Activated CD8-positive, alpha-beta memory T cell treated with anti-CD3 and anti-CD28 coated beads for 24 hours (primary cell): ENCODE measurements at places on chromosomes 4 and X.

- no peak for DNase-seq
These were observed 9.5 kb downstream of the HPGD start for GRCh38 chr4:174512745-174513144.

- no peak for DNase-seq
These were observed 711.0 kb downstream of the C4orf33 start for GRCh38 chr4:129806986-129807385.

GRCh38 chr4:158067646-158068045, 105.2 kb downstream of the GASK1B start:
- DNase-seq, result no peak

DNA sequence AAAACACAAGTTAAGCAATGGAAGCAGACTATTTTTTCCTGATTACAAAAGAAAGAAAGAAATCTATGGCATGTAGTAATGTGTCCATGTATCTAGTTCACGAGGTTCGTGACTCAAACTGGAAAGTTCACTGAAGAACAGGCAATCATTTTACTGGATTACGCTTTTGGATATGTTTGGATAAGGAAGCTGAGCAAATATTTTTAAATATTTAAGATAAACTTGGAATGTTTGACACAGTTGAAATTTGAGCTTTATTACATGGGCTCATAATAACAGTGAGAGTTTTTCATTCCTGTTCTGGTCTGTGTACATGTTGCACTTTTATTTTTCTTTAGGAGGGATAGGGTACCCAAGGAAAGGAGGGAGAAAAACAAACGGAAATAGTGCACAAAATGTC, 244.2 kb upstream of the GK2 start:
- DNase-seq, result no peak

- DNase-seq, result no peak
These were observed 15.5 kb upstream of the DAPP1 start for GRCh38 chr4:99801005-99801699.

GRCh38 chr4:76607266-76607799, 172.3 kb downstream of the SHROOM3 start:
- DNase-seq, result no peak

DNA sequence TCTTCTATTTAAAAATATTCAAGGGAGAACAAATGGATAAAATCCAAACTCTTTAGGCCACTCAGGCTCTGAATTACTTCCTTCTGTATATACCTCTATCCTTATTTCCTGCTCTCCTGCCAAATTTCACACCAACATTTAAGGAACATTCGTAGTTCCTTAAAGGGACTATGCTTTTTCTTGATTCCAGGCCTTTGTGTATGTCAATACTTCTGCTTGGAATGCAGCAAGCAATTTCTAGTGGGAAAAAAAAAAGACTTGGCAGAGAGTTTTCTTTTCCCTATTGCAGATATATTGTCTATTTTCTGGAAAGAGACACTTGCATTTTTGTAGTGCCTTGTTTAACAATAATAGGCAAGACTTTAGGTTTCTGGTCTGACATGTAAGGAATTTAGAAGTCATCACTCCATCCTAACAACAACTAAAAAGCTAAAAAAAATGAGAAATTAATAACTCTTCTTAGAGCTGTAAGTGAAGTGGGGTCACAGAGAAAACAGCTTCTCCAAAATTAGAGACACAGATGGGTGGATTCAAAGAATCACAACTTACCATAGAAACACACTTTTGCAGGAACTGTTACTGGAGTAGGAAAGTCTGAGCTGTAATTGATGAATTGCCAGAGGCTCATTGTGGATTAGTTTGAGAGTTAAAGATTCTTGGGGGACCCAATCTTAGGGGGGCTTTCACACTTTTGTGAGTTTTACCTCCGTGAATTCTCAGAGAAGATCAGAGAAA, 2.1 kb upstream of the ADH5 start:
- no peak for DNase-seq

GRCh38 chr4:93802045-93802444, 26.5 kb upstream of the ATOH1 start:
- no peak for DNase-seq

DNA sequence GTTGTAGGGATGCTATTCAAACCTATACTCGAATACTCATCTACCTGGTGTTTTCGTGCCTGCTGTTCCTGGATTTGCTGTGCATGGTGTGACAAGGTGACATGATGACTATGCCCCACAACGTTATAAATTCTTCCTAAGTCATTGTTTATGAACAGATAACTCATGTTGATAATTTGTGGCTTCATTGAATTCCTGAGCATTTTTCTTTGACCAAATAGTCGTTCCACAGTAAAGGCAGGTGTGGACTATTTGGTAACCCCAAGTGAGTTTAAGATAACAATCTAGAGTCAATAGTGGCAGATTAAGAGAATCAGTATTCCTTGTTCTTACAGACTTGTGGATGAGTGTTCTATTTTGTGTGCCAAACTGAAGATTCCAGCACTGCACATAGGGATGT, 59.9 kb downstream of the SNX25 start:
- no peak for DNase-seq

- no peak for DNase-seq
These were observed 148.0 kb upstream of the F9 start for GRCh38 chrX:139382529-139382928.

DNA sequence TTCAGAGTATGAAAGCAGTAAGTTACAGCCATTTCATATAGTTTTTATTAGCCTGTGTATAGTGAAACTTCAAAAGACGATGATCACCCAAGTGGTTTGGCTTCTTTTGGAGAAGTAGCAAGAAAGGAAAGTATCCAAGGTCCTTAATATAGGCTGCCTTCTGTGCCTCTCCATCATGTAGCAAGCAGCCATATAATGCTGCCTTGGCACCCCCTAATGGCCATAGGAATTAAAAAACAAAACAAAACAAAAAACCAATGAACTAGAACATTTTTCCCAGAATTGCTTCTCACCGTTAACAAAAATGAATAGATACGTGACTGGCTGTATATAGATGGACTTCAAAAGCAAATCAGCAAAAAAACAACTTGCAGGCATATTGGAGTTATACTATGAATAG, 18.9 kb downstream of the LAMP2 start:
- DNase-seq, result no peak

DNA sequence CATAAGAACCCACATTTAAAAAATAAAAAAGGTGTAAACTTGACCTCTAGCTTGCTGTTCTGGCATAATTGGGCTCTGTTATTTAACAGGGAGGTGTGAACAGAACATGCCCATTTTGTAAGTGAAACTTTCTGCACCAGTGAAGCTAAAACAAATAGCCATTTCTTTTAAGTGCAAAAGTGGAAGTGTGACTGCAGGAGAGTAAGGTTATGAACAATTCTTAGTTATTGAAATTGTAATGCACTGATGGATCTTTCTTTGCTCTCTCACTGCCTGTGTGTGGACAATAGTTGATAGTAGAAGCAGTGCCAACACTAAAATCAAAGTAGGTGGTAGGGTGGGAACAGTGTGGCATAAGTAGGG, 12.6 kb downstream of the P2RY10 start:
- DNase-seq, result no peak

GRCh38 chrX:45628041-45628440, 427.4 kb upstream of the DIPK2B start:
- no peak for DNase-seq

DNA sequence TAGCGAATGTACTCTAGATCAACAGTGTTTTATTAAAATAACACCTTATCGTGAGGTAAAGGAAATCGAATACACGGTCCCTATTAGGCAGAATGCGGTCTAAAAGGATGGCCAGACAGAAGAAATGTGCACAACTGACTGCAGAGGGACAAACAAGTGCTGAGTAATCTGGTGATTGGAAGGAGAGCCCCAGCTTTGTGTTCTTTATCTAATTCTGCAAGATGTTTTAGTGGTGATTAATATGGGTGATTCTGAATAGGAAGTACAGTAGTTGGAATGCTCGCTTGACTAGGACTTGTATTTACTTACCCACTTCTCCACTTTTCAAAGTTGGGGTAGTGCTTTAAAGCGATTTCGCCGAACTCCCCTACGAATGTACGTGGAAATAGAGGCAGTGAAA, 1.2 kb downstream of the WDR44 start:
- no peak for DNase-seq

DNA sequence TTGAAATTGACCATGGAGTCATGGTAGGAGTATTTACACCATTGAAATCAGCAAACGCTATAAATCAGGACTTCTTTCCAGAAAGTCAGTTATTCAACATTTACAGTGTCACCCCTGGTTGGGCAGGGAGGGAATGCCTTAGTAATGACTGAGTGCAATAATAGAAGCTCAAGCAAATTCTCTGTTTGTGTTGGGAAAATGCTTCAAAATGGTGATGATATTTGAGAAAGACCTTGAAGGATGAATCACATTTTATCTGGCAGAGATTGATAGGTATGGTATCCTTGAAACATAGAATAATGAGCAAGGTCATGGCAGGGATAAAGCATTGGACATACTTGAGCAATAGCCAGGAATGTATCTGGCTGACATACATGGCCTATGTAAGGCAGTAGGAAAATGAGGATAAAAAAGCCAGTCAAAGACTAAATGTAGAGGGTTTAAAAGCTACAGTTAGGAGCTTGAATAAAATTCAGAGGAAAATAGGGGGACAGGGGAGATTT, 248.7 kb downstream of the FMR1NB start:
- DNase-seq, result no peak

GRCh38 chrX:63934791-63935190, 149.8 kb upstream of the ARHGEF9 start:
- DNase-seq, result no peak

GRCh38 chr4:115323106-115323707, 209.8 kb upstream of the NDST4 start:
- DNase-seq, result no peak

- DNase-seq, result no peak
These were observed 17.7 kb downstream of the SLC10A6 start for GRCh38 chr4:86831262-86832130.

- DNase-seq, result no peak
These were observed 448 bp downstream of the TLL1 start for GRCh38 chr4:165873298-165874071.

GRCh38 chrX:132957211-132958090, 978 bp downstream of the HS6ST2 start:
- no peak for DNase-seq

DNA sequence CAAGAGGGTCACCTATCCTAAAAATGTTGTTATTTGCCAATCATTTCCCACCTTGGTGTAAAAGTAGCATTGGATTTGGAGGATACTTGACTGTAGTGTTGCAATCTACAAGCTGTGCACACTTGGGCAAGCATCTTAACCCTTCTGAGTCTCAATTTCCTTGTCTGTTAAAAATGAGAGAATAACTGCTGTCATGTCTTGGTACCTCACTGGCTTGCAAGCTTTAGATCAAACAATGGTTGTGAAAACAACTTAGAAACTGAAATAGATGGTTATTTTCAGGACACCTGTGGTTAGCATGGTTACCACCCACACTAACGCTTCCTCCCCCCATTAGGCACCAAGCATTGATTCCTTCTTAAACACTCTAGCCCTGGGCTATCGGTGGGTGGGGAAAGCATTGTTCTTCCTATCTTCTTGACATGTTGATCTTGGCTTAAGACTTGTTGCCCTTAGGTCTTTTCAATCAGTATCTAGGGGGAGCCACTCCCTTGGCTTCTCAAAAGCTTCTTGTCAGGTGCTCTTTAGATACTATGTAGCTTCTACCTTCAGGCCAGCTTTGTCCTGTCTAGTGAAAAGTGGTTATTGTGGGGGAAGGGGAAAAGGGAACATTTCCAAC, 10.6 kb upstream of the AMOT start:
- no peak for DNase-seq

GRCh38 chr4:105277702-105278101, 131.0 kb downstream of the TET2 start:
- no peak for DNase-seq

DNA sequence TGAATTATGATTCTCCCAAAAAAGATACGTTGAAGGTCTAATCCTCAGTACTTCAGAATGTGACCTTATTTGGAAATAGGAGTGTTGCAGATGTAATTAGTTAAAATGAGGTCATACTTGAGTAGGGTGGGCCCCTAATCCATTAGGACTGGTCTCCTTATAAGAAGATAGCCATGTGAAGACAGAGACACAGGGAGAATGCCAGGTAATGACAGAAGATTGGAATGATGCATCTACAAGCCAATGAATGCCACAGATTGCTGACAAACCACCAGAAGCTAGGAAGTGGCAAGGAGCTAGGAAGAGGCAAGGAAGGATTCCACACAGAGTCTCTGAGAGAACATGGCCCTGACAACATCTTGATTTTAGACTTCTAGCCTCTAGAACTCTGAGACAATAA, 7.4 kb upstream of the RPS6KA3 start:
- DNase-seq, result no peak

DNA sequence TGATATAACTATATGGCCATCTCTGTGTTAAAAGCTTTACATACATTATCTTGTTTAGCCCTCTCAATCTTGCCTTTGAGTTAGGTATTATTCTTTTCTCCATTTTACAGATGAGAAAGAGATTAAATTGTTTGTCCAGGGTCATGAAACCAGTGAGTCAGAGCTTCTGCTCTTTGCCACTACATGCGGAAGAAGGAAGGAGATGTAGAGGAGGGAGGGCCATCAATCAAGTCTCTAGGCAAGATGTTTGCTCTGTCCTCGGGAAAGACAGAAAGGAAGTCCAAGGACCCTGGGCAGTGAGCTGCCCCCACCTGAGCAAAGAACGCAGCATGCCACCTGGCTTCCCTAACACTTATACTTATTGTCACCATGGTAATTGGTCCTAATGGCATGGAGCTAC, 133.7 kb upstream of the IL1RAPL2 start:
- no peak for DNase-seq

DNA sequence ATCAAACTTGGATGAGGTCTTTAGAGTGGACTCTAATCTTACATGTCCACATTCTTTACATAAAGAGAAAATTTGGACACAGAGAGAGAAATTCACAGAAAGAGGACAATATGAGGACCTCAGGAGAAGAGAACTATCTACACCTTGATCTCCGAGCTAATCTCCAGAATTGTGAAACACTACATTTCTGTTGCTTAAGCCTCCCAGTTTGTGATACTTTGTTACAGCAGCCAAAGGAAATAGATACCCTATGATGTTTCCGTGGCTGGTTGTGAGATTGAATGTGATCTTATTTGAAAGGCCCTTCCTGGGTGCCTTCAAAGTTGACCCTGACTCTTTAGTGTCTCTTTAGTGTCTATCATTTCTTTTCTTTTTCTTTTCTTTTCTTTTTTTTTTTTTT, 326.1 kb upstream of the CLNK start:
- no peak for DNase-seq

- no peak for DNase-seq
These were observed 120.0 kb upstream of the DIAPH2 start for GRCh38 chrX:96564595-96564994.
